Caki2 (cell line): ENCODE measurements at places on chromosomes 2 and 18.
A peak's percentile ranks its signal among the peaks of the same experiment; 100 is the strongest.

GRCh38 chr2:177155631-177156030 is 57.0 kb upstream of the HNRNPA3 start:
- no peak for DNase-seq

- DNase-seq, result no peak
Measured at GRCh38 chr2:230830428-230830827, 34.3 kb upstream of the ITM2C start.

GRCh38 chr2:132009874-132010521 is 151.8 kb downstream of the ANKRD30BL start:
- DNase-seq, result no peak

DNA sequence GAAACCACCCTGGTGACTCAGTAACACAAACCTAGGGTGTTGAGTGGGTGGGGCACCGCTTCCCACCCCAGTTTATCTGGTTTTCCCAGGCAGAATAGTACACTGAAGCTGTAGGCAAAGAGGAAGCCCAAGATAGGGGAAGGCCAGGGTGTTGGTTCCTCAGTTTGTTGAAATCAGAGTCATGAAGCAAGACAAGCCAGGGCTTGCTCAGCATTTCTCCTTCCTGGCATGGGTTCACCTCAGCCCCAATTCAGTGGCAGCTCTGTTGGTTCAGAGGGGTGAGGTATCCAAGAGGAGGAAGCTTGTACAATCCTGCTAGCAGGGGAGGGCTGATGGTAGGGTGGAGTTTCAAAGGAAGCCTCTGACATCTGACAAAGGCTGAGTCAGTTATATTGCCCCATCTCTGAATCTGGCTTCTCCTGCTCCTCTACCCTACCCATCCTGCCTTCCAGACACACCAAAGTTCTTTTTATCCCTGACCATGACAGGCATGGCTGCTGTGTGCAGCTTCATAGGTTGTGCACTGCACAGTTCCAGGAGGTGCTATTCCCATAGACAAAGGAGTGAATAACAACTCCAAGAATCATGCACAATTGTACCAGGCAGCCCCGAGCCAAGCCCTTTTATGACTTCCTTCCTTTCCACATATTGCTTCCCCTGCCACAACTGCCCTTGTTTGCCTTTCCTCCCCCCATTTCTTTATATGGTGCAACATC is 24.9 kb upstream of the RAB10 start:
- DNase-seq, result peak; percentile 58

- DNase-seq, result peak; percentile 60
Measured at GRCh38 chr2:43877782-43878464, 39.2 kb downstream of the ABCG8 start.

GRCh38 chr2:21047141-21048009 is 3.5 kb upstream of the APOB start:
- peak; percentile 1 for DNase-seq

DNA sequence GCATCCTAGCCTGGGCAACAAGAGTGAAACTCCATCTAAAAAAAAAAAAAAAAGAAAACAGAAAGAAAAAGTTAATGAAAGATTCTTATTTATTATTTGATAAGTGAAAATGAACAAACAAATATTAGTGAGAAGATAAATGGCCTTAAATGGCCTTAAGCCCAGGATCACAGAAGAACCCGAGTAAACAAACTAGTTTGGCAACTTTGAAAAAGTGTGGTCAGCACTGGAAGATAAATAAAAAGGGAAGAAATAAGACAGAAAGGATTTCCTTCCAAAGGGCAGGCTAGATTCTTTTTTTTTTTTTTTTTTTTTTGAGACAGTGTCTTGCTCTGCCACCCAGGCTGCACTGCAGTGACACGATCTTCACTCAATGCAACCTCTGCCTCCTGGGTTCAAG is 692.4 kb downstream of the CPS1 start:
- DNase-seq, result no peak

- no peak for DNase-seq
Measured at GRCh38 chr18:59921384-59921891, 21.6 kb downstream of the PMAIP1 start.

DNA sequence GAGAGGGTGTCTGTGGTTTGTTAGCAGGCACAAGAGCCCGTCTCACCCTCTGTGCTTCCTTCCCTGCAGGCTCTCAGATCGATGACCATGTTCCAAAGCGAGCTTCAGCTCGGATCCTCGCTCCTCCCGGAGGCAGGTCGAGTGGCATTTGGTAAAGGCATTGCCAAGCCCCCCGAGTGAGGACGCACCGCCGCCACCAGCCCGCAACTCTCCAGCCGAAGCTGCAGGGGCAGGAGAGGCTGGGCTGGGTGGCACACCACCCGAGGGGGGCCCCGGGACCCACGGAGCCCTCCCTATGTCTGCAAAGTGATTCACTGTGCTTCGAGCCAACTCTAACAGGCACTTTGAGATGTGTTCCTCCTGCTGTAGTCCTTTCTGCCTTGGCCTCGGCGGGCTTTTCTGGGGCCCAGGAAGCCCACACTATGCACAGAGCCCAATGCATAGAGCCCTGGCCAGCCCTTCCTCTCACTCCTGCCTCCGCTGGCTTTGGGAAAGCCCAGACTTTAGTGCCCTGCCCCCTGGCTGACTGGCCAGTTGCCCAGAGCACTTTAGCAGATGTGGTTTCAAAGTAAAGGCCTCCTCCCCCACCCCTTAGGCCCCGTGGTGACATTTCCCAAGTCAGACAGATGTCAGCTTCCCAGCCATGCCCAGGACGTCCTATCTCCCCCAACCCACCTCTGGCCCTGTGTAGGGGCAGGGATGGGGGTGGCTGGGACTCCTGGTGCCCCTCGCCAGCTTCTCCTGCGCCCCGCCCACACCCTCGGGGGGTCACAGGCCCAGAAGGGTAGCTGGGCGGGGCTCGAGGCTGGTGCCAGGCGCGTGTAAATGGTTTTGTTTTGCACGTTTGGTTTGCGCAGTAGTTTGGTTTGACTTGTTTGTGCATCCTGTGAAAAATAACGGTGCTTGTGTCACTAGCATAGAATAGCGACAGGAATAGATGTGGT is 23.3 kb upstream of the MAPRE3 start:
- peak; percentile 35 for DNase-seq

GRCh38 chr2:119794237-119794636 is 34.5 kb downstream of the PTPN4 start:
- no peak for DNase-seq
